ENCODE measurements at places on chromosomes 12 and 14.

- no peak for DNase-seq
Measured at GRCh38 chr12:87413784-87414183, 615.4 kb downstream of the C12orf50 start.

DNA sequence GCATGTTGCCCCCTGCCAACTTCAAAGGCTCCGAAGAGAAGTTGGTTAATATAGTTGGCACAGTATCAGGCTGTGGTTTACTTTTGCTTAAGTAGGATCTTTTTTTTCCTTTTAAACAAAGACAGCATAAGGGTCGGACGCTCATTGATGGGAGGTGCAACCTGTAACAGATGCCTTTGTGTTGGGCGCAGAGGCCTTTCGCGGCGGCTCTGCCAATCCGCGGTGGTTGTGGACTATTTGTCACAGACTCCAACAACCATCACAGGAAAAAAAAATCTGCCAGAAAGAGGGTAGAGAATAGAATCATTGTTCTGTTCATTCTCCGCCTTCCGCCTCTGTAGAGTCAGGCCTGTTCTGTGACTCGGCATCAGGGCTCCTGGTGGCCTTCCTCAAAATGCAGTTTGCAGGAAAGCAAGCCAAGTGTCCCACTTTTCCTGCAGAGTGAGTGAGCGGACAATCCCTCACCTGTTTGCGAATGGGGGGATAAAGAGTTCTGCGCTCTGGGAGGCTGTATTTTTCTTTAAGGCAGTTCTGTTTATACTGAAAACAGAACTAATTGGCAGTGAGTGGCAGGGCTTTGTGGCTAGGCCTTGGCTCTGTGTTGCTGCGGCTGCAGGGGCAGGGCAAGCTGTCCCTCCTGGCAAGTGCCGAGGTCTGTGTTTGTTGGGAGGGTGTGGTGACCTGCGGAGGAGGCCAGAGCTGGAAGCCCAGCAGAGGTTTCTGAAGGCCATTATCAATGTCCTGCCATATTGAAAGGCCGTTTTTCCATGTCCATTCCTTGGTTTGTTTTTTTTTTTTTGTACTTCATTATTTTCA, 83.0 kb upstream of the PIWIL1 start:
- no peak for DNase-seq

DNA sequence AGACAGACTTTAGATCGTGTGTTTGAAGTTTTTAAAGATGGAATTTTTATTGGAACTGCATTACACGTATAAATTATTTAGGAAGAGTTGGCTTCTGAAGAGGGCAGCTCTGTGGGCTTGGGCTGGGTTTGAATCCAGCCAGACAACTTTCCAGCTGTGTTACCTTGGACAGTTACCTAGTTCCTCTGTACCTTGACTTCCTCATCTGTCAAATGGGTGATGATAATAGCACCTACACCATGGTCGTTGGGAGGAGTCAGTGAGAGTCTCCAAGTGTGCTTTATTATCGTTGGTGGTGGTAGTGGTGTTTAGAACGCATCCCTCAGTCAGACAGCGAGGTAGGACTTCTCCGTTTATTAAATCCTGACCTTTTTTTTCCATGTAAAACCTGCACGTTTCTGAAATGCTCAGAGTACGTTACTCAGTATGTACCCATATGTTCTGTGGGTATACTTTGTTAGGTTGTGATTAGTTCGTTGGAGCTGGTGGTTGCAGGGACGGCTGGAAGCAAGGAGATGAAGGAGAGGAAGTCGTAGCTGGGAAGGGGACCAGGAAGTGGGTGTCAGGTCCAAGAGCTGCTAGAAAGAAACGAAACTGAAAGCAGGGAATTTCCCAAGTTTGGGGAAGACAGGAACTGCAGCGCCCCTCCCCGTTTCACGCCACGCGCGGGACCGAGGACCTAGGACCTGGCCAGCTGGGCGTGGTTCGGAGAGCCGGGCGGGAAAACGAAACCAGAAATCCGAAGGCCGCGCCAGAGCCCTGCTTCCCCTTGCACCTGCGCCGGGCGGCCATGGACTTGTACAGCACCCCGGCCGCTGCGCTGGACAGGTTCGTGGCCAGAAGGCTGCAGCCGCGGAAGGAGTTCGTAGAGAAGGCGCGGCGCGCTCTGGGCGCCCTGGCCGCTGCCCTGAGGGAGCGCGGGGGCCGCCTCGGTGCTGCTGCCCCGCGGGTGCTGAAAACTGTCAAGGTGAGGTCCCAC, at the start of gene OAS3:
Gene OAS3 (plus strand): TSS at position 734 of the 979 bp plus-strand sequence. CDS start 57 bp downstream, at position 791.
- peak; percentile 100 for DNase-seq

GRCh38 chr12:124392271-124392666, 97.4 kb downstream of the RFLNA start:
- DNase-seq, result peak; percentile 52

Measured in suppressor macrophage treated with lipopolysaccharide for 4 hours (primary cell).